ENCODE measurements at places on chromosomes 5 and 9. TPM values are rescaled to one million over a fixed set of nuclear protein-coding genes. Genes with fewer than 3 reads are reported as not detected.

- DNase-seq, result no peak
These were observed 43.5 kb downstream of the FAM13B start for GRCh38 chr5:137989419-137989818.

DNA sequence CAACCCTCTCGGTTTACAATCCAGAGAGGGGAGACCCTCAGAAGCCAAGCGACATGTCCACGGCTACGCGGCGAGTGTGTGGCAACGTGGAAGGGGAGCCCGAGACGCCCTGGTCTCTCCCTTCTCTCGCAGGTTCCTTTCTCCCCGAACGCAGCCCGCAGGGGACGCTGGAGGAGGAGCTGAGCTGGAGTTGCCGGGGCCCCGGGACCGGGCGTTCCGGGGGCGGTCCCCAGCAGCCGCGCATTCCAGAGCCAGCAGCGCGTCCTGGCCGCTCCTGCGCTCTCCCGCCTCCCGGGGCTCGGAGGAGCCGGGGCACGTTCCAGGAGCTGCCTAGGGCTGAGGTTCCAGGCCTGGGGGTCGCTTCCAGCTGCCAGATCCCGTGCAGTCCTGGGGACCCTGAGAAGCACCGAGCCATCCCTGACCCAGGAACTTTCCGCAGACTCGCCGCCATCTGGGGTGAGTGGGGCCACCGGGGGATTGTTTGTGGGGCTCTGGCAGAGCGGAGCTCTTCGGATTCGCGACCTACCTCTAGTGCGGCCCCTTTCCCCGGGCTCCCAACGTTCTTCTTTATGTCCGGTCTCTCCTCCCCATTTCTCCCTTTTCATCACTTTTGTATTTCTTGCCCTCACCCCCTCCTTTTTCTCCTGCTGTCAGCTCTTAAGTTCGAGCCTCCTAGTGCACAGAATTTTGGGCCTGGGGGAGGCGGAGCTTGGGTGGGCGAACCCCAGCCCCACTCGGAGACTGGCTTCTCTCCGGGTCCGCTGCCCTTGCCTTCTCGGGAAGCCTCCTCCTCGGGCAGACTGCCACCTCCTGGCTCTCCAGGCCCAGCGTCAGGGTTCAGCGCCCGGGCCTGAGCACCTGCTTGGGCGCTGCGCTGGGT lies at the start of gene SMIM3:
TSS of gene SMIM3 (plus strand) at position 241 of the 880 bp plus-strand sequence. CDS start 16,684 bp downstream, outside the sequence.
- DNase-seq, result peak; percentile 74

DNA sequence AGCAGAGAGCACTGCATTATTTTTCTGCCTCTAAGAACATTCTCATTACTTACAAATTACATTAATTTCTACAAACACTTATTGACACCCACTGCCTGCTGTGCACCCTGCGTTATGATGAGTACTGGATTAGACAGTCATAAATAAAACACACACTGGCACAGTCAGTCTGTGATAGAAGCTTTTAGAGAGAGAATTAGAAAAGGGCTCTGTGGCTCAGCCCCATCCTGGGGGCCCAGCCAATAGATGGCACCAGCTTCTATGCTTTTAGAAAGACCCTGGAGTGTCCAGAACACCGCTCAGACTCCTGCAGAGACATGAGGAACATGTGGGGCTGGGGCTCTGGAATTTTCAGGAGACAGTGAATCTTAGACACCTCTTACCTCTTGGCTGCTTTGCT lies 61.0 kb upstream of the RAPGEF1 start:
- no peak for DNase-seq

JADE2 gene
- 12.5 TPM for total RNA-seq

EIF4E1B gene
- total RNA-seq, result not detected

DNA sequence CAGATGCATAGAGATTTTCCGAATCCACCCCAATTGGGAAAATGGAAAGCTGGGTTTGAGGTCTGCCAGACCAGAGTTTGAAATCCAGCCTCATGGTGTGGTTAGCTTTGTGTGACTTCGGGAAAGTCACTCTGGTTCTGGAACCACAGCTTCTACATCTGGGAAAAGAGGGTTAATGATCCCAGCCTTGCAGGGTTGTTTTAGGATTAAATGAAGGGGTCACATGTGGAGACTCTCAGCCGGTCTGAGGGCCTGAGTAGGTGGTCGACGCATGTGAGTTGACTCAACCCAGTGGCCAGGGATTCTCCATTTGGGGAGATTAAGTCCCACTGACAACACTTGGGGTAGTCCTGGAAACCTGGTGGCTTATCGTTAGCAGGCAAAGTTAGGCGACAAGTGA lies 6.1 kb downstream of the ZNF618 start:
- no peak for DNase-seq

MEIKIN gene
- total RNA-seq, result not detected

GRCh38 chr5:124659798-124660197 lies 86.6 kb downstream of the ZNF608 start:
- DNase-seq, result no peak

LOX gene
- 3.5 TPM for total RNA-seq

SPATA31E1 gene
- 0.26 TPM for total RNA-seq

GRCh38 chr5:6397536-6398269 lies 19.4 kb upstream of the MED10 start:
- DNase-seq, result no peak

TEX48 gene
- not detected for total RNA-seq

DNA sequence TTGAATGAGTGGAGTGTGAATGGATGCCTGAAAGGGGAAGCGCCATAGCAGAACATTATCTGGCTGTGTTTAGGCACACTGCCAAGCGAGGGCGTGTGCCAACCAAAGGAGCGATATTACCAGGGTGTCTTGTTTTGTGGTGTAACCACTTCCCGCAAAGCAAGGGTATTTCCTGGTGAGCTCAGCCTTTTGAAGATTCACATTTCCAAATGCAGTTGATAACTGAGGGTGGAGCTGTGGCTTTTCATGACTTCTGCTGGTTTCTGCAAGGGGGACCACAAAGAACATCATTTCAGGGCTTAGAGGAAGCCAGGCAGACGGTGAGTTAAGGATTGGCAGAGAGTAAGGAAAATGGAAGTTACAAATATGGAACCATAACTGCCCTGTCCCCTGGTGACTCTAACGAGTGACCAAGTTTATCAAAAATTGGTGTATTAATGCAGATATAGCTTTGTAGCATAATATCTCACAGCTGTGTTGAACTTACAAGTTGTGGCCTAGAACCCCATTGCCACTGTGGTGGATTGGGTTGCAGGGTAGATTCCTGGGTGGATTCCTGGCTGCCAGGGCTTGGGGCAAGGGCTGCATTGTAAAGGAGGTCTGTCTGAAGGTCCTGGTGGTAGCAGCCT lies 71.4 kb downstream of the RALGPS1 start:
- DNase-seq, result peak; percentile 15

SLC36A2 gene
- total RNA-seq, result not detected

DNA sequence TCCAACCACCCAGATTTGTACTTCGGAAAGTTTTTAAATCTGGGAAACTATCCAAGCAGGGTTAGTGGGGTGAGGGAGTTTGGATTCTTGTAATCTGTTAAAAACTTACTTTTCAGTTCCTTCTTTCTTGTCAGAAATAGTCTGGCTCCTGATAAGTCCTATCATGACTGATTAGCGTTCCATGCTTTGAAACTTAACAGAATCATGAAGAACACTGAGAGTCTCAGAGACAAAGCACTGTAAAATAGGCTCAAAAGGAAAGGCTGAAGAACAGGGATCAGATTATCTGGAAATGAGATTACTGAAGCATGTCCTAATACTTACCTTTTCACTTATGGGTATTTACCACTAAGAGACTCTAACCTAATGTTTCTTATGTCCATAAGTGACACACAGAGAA lies 242.5 kb downstream of the ARRDC3 start:
- DNase-seq, result no peak

DNA sequence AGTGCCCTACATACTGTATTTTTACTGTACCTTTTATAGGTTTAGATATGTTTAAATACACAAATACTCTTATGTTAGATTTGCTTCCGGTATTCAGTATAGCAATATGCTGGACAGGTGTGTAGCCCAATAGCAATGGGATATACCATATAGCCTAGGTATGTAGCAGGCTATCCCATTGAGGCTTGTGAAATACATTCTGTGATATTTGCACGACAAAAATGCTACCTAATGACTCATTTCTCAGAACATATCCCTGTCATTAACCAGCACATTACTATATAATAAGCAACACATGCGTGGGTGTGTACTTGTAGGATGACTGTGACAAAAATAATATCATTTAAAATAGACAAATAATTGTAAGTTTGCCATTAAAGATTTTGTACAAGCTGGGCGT lies 208.8 kb downstream of the MRPS30 start:
- no peak for DNase-seq

DNA sequence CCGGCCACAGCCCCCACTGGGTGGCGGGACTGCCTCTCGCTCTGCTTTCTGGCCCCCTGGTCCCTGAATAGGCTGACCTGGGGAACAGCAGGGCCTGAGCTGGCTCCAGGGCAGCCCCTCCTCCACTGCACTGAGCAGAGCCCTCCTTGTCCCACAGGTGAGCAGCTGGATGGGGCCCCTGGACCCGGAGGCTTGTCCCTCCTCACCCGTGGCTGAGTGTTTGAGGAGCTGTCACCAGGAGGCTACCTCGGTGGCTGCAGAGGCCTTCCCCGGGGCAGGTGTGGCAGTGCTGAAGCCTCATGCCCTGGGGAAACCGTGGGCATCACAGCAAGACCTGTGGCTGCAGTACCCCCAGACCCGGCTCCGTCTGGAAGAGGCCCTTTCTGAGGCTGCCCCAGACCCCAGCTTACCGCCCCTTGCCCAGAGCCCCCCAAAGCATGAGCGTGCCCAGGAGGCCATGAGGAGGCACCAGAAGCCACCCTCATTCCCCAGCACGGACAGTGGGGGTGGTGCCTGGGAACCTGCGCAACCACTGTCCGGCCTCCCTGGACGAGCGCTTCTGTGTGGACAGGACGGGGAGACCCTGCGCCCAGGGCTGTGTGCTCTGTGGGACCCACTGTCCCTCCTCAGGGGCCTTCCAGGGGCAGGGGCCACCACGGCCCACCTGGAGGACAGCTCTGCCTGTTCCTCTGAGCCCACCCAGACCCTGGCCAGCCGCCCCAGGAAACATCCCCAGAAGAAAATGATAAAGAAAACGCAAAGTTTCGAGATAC lies 28.5 kb upstream of the LRRC14B start:
- no peak for DNase-seq

EDIL3 gene
- total RNA-seq, result 290 TPM

DNA sequence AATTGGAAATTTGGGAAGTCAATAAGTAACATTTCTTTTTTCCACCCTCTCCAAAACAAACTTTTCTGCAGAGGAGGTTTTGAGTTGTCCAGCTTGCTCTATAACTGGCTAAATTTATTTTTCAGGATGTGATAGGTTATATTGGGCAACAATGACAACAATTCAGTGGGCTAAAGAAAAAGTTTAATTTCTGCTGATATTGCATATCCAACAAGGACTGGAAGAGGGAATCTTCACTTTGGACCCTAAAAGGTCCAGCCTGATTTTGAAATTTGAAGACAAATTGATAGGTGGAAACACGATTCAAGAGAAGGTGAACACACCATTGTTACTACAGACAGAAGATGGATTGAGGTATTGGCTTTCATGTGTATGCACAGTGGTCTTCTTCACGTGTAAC lies 393.1 kb downstream of the BRINP1 start:
- no peak for DNase-seq

SLC1A1 gene
- 3.9 TPM for total RNA-seq

- no peak for DNase-seq
These were observed 455.7 kb upstream of the MPDZ start for GRCh38 chr9:13735181-13735580.

FAXDC2 gene
- not detected for total RNA-seq

GRCh38 chr9:5949103-5949699 lies 58.5 kb downstream of the MLANA start:
- no peak for DNase-seq

DNA sequence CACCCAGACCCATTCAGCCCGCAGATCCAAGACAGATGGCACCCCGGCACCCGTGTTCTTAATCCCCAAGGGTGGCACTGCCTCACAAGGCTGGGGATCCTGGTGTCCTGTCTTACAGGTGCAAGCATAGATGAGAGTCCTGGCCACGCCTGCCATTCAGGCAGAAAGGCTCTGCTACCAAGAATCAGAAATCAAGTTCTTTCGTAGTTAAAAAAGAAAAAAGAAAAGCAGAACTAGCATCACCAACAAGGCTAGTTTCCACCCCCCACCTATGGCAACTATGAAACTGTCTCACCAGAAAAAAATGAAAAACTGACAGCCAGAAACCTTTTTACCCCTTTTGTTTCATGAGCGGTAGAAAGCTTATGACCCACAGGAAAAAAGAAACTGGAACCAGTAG lies 170.4 kb downstream of the SYK start:
- no peak for DNase-seq

GRCh38 chr5:26310415-26310814 lies 728.0 kb downstream of the CDH9 start:
- no peak for DNase-seq

GRCh38 chr5:32551865-32552264 lies 33.5 kb upstream of the SUB1 start:
- no peak for DNase-seq

HAVCR2 gene
- total RNA-seq, result 0.05 TPM

CCDC192 gene
- total RNA-seq, result not detected

DNA sequence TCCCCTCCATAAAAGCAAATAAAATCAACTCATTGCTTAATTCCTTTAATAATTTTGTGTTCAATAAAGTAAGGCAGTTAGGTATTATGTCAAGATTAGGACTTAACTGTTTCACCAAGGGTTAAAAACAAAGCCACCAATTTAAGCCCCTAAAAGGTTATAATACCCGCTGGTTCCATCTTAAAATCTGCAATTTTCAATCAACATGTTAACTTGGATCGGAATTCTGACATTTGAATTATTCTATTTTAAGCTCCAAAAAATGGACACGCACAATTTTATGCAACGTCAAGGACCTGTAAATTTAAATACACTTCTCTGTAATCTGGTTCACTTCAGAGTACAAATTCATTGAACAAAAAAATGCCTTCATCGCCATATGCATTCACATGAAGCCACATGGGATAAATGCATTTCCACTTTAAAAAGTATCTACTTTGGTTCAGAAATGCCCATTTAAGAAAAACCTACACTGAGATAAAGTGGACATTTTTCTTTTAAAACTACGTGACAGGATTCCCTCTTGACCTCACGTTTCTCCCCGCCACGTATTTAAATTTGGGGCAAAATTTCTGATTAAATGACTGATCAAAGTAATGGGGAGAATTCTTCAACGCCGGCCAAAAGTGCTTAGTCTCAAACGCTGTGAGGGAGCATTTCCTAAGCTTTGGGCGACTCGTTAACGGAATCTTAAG lies 721 bp downstream of the GIN1 start:
- no peak for DNase-seq

DNA sequence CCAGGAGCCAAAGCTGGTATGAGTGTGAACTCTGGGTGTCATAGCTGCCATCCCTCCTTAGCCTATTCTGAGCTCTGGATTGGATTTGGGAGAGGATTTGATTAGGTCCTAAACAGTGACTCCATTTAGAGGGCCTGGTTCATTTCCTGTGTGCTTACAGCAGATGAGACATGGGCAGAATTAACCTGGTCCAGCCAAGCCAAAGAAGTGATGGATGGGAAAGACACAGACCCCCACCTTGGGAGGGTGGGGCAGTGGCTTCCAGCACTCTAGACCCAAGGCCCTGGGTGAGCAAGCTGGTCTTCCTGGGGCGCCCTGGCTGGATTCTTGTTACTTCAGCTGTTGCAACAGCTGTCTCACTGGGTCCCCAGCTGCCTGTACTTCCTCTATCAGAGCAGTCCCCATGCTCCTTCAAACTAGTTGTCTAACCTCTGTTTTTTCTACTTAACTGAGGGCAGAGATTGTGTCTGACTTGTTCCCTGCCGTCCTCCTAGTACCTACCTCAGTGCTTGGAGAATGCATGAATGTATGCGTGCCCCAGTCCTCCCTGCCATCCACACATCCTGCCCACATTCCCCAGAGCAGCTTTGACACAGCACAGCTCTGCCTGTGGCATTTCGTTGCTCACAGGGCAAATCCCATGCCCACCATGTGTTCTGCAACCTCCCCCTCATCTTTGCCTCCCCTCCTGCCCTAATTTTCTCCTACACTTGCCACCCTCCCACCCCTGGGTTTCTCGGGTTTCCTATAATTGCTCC lies 115.9 kb downstream of the RGS3 start:
- no peak for DNase-seq

NR6A1 gene
- total RNA-seq, result 1.0 TPM

Data from SJSA1 (cell line).